ENCODE measurements at places on chromosomes 3 and 15. TPM values are rescaled to one million over a fixed set of nuclear protein-coding genes. Genes with fewer than 3 reads are reported as not detected.

CCR9 gene
- total RNA-seq: not detected

AMIGO3 gene
- 0.85 TPM for total RNA-seq

RPLP1 gene
- total RNA-seq: 1,418 TPM

PDZRN3 gene
- 15.0 TPM for total RNA-seq

- H3K27ac ChIP-seq: peak overlapping the region; percentile 42
- H3K36me3 ChIP-seq: no peaks in the 10 kb centered on the region
- peaks cover 25% of the 10 kb centered on the region for H3K4me1 ChIP-seq
- peaks cover 2% of the 10 kb centered on the region for H3K27me3 ChIP-seq
Observed at GRCh38 chr15:84929795-84930603, 45.5 kb downstream of the SLC28A1 start.

GRCh38 chr3:152797751-152798432 lies 37.0 kb upstream of the P2RY1 start:
- no peak overlapping the region for H3K27ac ChIP-seq
- DNase-seq: no peak
- H3K4me1 ChIP-seq: no peaks in the 10 kb centered on the region
- no peaks in the 10 kb centered on the region for H3K27me3 ChIP-seq
- H3K4me3 ChIP-seq: no peak overlapping the region

DNA sequence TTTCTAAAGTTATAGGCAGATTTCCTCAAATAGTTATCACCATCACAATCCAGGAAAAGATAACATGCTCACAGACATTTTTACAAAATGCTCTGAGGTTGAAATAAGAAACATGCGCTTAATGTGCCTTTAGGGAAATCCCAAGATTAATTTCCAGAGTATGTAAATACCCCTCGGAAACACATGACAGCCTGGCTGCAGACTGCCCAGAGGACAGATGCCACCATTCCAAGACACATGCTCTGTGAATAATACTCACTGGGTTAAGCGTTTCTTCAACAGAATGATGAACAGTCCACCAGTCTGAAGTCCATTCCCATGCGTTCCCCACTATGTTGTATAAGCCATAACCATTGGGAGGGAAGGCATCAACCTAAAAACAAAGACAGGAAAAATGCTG lies 56.5 kb downstream of the SUMF1 start:
- H3K4me1 ChIP-seq: peaks cover 27% of the 10 kb centered on the region

DNA sequence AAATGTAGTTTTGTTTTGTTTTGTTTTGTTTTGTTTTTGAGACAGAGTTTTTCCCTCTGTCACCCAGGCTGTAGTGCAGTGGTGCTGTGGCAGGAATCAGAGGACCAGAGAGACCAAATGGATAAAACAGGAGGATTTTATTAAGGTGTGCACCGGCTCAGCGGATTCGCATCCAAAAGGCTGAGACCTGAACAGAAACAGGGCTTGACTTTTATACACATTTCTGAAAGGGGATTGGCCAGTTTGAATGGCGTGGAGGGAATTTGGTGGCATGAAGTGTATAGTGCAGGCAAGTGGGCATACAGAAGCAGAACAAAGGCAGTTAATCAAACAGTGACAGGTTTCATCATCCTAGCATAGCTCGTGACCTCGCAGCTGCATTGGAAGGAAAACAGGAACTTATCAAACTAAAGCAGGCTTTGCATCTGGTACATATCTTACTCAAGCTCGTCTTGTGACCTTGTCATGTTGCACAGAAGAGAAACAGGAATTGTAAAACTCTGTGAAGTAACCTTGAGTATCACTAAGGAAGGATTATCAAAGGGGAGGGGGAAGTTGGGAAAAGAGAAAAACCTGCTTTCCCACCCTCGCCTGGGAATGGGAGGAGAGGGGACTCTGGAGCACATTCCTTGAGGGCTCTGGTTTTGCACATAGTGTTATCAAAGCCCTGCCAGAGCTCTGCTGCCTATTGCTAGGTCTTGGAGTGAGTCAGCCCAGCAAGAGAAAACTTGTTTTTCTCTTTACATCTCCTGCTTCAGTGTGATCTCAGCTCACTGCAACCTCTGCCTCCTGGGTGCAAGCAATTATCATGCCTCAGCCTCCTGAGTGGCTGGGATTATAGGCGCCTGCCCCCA lies 38.5 kb downstream of the C3orf62 start:
- no peak overlapping the region for H3K4me3 ChIP-seq
- H3K27me3 ChIP-seq: peaks cover 4% of the 10 kb centered on the region
- H3K4me1 ChIP-seq: no peaks in the 10 kb centered on the region

DNA sequence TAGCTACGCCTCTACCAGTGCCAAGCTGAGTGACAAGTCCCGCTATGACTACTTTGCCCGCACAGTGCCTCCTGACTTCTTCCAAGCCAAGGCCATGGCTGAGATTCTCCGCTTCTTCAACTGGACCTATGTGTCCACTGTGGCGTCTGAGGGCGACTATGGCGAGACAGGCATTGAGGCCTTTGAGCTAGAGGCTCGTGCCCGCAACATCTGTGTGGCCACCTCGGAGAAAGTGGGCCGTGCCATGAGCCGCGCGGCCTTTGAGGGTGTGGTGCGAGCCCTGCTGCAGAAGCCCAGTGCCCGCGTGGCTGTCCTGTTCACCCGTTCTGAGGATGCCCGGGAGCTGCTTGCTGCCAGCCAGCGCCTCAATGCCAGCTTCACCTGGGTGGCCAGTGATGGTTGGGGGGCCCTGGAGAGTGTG lies 5.7 kb downstream of the GRM2 start:
- no peaks in the 10 kb centered on the region for H3K36me3 ChIP-seq
- H3K27me3 ChIP-seq: peaks cover 16% of the 10 kb centered on the region
- H3K27ac ChIP-seq: no peak overlapping the region
- no peak for DNase-seq

GRCh38 chr3:175948041-175948440 lies 1088.9 kb downstream of the NAALADL2 start:
- H3K27ac ChIP-seq: no peak overlapping the region
- H3K27me3 ChIP-seq: peaks cover 3% of the 10 kb centered on the region
- H3K4me3 ChIP-seq: no peak overlapping the region
- H3K36me3 ChIP-seq: peaks cover 23% of the 10 kb centered on the region
- peaks cover 16% of the 10 kb centered on the region for H3K4me1 ChIP-seq

- H3K36me3 ChIP-seq: peaks cover 1% of the 10 kb centered on the region
- H3K27ac ChIP-seq: no peak overlapping the region
- H3K27me3 ChIP-seq: no peaks in the 10 kb centered on the region
- no peak overlapping the region for H3K4me3 ChIP-seq
- no peak for DNase-seq
Observed at GRCh38 chr15:28901987-28902745, 16.4 kb downstream of the APBA2 start.

DNA sequence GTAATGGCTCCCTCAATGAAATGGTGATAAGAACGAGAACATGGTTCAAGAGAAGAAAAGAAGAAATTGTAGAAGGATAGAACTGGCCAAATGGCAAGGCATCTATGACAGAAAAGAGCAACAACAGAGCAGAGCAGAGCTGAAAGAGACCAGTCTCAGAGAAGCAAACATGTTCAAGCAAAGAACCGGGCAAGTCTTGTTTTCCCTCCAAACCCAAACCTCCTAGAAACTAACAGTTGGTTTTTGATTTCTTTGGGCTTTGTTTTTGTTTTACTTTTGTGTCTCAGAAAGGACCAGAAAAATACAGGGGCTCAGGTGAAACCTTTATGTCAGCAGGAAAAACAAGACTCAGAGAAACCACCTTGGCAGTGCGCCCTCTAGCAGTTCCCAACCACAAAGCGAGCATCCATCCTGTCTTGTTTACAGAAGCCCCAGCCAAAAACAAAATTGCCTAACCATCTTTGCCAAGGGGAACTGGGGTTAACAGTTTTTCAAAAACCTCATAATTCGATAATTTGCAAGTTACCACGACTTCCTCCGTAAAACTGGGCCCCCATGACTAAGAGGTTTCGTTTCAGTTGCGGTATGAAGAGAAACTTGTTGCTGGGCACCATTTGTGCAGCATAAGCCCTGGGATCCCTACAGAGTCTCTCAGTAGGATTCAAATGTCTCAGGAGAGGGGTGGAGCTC lies 159.2 kb upstream of the SLC24A5 start:
- H3K4me3 ChIP-seq: no peak overlapping the region
- H3K36me3 ChIP-seq: no peaks in the 10 kb centered on the region
- no peak for DNase-seq
- no peak overlapping the region for H3K27ac ChIP-seq

DNA sequence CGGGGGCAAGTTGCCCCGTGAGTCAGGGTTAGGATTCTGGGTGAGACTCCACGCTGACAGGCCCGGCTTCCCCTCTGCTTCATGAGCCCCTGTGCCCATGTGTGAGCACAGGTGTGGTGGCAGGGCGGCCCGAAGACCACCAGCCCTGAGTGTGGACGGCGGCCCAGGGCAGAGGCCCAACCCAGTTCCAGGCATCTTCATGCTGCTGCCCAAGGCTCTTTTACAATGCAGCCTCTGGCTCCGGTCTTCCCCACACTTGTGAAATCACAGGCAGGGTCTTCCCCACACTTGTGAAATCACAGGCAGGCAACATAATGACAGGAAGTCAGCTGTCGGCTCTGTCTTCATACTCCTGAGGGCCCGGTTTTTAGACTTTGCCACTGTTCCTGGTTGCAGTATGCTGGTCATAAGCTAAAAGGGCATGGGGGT lies 78.8 kb downstream of the AAGAB start:
- DNase-seq: no peak
- peaks cover 46% of the 10 kb centered on the region for H3K27me3 ChIP-seq
- H3K27ac ChIP-seq: no peak overlapping the region
- H3K4me3 ChIP-seq: no peak overlapping the region
- H3K4me1 ChIP-seq: peaks cover 95% of the 10 kb centered on the region

DNA sequence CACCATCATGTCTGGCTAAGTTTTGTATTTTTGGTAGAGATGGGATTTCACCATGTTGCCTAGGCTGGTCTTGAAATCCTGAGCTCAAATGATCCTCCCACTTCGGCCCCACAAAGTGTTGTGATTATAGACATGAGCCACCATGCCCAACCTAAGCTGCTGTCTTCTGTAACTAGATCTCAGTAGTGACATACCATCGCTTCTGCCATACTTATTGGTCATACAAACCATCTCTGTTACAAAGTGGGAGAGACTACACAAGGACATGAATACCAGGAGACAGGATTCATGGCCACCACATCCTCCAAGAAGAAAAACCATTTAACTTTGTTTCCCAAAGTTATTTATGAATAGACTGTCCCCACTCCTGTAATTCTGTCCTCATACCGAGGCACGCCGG lies 81.3 kb downstream of the SMAD6 start:
- H3K4me3 ChIP-seq: no peak overlapping the region
- H3K36me3 ChIP-seq: peaks cover 9% of the 10 kb centered on the region
- H3K27me3 ChIP-seq: peaks cover 2% of the 10 kb centered on the region
- peaks cover 68% of the 10 kb centered on the region for H3K4me1 ChIP-seq

GRCh38 chr3:193509103-193509965 lies 45.4 kb downstream of the ATP13A4 start:
- no peak for DNase-seq
- no peaks in the 10 kb centered on the region for H3K27me3 ChIP-seq
- H3K36me3 ChIP-seq: no peaks in the 10 kb centered on the region

- peaks cover 79% of the 10 kb centered on the region for H3K4me1 ChIP-seq
- no peaks in the 10 kb centered on the region for H3K36me3 ChIP-seq
- H3K27me3 ChIP-seq: no peaks in the 10 kb centered on the region
- no peak overlapping the region for H3K27ac ChIP-seq
Observed at GRCh38 chr3:128780101-128780837, 54.3 kb downstream of the RAB7A start.

DNA sequence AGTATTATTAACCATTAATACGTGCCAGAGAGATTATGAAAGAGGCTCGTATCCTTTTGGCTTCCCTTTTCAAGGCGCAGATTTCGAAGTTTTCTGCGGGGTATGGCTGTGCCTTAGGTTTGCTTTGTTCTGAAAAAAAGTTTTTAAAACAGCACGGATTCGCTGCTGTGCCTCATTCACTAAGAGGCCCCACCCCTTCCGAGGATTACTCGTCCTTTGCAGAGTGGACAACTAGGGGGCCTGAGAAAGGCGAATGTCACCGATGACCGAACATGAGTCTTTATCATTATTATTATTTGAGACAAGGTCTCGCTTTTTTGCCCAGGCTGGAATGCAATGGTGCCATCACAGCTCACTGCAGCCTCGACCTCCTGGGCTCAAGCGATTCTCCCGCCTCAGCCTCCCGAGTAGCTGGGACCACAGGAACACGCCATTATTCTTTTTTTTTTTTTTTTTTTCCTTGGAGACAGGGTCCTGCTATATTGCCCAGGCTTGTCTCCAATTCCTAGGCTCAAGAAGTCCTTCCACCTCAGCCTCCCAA lies 684 bp upstream of the RPS27L start:
- H3K4me1 ChIP-seq: peaks cover 30% of the 10 kb centered on the region
- H3K4me3 ChIP-seq: peak overlapping the region; percentile 100
- H3K27me3 ChIP-seq: peaks cover 5% of the 10 kb centered on the region
- peaks cover 37% of the 10 kb centered on the region for H3K36me3 ChIP-seq
- H3K27ac ChIP-seq: peak overlapping the region; percentile 99

DNA sequence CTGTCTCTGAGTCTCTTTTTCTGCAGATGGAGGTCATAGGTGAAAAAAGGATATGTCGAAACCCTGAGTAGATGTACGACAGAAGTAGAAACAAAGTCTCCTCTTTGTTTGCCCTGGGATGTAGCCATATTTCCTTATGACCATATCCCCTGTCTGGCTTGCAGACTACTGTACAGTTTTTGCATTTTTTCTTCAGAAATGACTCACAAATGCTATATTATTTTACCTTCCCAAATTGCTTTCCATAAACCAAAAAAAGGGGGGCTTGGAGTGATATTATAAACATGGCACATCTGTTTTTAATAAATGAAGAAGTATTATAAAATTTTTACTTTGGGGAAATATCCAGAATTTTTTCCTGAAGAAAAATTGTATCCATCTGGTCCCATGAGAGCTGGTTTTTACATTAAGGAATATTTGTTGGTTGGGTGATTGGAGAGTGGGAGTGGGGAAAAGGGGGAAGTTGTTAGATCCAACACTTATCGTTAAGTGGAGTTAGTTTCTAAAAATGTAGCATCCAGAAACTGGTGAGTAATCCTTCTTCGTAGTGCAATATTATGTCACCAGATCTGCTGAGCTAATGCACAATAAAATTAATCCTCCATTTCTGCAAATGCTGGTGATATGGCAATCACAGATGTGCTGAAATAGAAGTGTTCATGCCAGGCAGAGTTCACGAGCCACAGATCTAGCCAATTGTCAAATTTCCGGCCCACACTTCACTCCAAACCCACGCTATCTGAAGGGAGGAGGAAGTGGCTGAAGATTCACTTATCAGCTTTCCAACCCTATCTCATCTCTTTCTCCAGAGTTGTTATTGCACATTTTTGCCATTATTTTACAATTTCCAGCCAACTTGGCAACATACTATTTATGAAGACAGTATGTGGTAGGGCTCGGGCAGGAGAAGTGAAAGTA lies 313.6 kb upstream of the ATP11B start:
- no peaks in the 10 kb centered on the region for H3K4me1 ChIP-seq
- peaks cover 4% of the 10 kb centered on the region for H3K36me3 ChIP-seq
- H3K4me3 ChIP-seq: no peak overlapping the region
- no peak overlapping the region for H3K27ac ChIP-seq
- no peaks in the 10 kb centered on the region for H3K27me3 ChIP-seq
- no peak for DNase-seq
